ENCODE measurements at places on chromosomes 12 and 14. TPM values are rescaled to one million over a fixed set of nuclear protein-coding genes. Genes with fewer than 3 reads are reported as not detected.

DNA sequence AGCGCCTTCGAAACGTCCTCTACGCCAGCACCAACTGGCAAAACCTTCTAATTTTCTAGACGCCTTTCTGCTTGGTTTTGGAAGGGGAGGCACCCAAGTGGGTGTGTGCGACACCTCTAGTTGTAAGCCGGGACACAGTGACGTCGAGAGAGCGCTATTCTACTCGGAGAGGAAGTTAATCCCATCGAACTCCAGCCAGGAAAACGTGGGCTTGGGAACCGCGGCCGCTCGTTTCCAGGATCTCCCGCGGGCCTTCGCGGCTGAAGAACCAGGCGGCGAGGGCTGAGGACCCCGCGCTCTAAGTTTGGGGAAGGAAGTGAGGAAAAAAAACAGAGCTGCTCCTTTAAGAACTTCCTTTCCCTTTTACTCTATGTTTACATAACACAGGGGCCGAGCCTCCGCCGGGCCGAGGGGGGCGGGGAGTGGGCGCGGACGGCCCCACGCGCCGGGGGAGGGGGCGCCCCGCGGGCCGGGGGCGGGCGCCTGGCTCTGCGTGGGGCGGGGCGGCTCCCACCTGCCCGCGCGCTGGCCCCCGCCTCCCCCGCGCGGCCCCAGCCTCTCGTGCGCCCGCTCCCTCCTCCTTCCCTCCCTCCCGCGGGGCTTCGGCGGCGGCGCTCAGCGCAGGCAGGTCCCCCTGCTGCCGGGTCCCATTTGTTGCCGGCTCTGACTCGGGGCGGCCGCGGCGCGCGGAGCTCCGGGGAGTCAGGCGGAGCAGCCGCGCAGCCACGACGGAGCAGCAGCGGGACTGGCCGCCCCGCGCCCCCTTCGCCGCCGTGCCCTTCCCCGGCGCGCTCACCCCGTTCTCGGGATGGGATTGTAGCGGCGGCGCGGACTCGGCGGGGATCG lies at the start of gene PELI2:
PELI2 (plus strand) TSS at position 647 of the 846 bp plus-strand sequence. CDS start 250 bp downstream, outside the sequence.
- peak; percentile 91 for DNase-seq

GRCh38 chr14:92471919-92472318 lies 41.7 kb upstream of the RIN3 start:
- no peak for DNase-seq

GRCh38 chr14:96746101-96746500 lies 51.1 kb upstream of the VRK1 start:
- no peak for DNase-seq

GRCh38 chr14:88044444-88044758 lies 39.5 kb downstream of the GPR65 start:
- no peak for DNase-seq

GRCh38 chr12:2484141-2484776 lies 310.5 kb upstream of the FKBP4 start:
- no peak for DNase-seq

GRCh38 chr14:77181603-77182437 lies at the start of gene TMEM63C:
TSS of gene TMEM63C (plus strand) at chr14:77181798. CDS start at chr14:77218814, 37,016 bp downstream.
- DNase-seq, result peak; percentile 20

- peak; percentile 28 for DNase-seq
Observed at GRCh38 chr12:66210840-66211239, 21.8 kb downstream of the IRAK3 start.

GRCh38 chr14:74519316-74520074 lies 25.9 kb downstream of the ISCA2 start:
- DNase-seq, result no peak

- peak; percentile 53 for DNase-seq
Observed at GRCh38 chr12:8780389-8780788, 42.0 kb upstream of the A2ML1 start.

GRCh38 chr12:47087088-47087688 lies 7.4 kb upstream of the AMIGO2 start:
- no peak for DNase-seq

DNA sequence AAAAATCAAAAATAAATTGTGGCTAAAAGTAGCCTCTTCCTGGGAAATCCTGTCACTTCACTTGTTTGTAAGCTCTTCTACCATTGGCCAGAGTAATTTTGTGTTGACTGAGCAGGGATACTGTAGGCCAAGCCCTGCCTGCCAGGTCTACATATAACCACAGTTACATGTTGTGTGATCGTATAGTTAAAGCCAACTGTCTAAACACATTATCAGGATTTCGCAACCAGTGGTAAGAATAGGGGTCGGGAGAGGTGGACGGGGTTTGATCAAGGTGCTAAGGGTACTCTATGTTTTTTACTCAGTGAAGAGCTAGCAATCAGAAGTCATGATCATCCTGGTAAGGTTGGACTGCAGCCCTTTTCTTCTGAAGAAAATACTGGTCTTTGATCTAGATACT lies 13.4 kb downstream of the ANKRD13A start:
- DNase-seq, result no peak

- DNase-seq, result no peak
Observed at GRCh38 chr12:39393179-39393578, 49.7 kb downstream of the KIF21A start.

- peak; percentile 57 for DNase-seq
Observed at GRCh38 chr14:97960436-97960835, 1163.3 kb downstream of the VRK1 start.

DNA sequence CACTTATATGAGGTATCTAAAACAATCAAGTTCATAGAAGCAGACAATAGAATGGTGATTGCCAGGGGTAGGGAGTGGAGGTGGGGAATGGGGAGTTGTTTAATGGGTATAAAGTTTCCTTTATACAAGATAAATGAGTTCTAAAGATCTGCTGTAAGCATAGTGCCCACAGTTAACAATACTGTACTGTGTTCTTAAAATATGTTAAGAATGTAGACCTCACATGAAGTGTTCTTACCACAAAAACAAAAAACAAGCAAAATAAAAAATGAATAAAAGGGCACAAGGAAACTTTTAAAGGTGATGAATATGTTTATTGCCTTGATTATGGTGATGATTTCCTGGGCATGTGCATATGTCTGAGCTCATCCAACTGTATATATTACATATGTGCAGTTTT lies 211.8 kb downstream of the MSRB3 start:
- DNase-seq, result no peak

- no peak for DNase-seq
Observed at GRCh38 chr12:27220055-27220987, 23.8 kb upstream of the STK38L start.

GRCh38 chr14:35741345-35742031 lies 67.6 kb downstream of the RALGAPA1 start:
- DNase-seq, result no peak

GRCh38 chr12:124699909-124700308 lies 132.5 kb upstream of the NCOR2 start:
- no peak for DNase-seq

DNA sequence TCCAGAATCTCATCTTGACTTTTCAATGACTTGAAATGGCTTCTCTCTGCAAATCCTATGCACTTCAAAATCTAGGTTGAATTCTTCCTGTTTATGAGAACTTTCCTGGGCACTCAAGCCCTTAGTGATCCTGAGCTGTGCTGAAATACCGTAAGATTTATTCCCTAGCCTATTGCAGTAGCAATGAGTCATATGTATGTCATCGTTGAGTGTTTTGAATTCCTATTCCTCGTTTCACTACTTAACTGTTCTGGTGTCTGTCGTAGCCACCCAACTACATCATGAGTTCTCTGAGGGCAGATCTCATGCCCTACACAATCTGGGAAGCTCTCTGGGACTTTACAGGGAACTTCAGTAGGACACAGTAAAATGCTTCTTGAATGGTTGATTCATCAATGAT lies 190.8 kb upstream of the TMEM132C start:
- DNase-seq, result no peak

DNA sequence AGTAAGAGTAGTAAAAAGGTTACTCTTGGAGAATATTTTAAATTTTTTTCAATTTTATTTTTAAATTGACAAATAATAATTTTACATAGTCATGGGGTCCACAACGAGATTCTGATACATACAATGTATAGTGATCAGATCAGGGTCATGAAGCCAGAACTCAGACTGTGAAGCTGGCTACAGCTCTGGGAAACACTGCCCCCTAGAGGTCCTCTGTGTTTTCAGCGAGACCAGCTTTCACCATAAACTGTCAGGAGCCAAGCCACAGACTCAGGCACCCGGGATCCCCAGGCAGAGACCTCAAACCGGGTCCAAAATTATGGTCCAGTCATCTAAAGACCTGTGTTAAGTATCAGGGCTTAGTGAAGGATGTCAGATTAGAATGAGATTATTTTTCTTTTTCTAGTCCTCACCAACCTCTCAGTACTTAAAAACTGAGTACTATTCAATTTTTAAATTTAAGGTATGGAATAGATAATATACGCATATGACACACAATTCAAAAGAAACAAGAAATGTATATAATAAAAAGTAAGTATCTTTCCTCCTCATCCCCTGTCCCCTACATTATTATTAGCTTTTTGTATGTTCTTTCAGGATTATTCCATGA lies 397.1 kb downstream of the MDGA2 start:
- DNase-seq, result peak; percentile 37

- no peak for DNase-seq
Observed at GRCh38 chr12:132674561-132674960, 12.6 kb downstream of the POLE start.

- no peak for DNase-seq
Observed at GRCh38 chr14:55427439-55427838, 13.0 kb downstream of the TBPL2 start.

DNA sequence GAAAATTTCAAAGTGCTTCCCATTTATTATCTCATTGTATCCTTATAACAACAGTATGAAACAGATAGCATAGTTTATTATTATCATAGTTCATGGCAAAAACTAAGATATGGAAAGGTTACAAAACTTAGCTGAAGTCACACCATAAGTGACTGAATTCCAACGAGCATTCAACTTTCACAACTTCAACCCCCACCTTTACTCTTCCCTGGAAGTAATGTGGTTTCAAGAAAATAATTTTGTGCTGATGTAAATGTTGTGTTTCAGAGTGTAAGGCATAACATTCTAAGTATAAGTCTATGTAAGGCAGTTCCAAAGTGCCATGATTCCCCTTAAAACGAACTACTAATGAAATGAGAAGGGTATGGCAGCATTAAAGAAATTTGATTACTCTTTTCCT lies 454.5 kb downstream of the BCAT1 start:
- DNase-seq, result no peak

- DNase-seq, result no peak
Observed at GRCh38 chr12:124143726-124144125, 151.2 kb upstream of the RFLNA start.

GRCh38 chr12:46777587-46777986 lies 48.2 kb downstream of the SLC38A4 start:
- no peak for DNase-seq

DNA sequence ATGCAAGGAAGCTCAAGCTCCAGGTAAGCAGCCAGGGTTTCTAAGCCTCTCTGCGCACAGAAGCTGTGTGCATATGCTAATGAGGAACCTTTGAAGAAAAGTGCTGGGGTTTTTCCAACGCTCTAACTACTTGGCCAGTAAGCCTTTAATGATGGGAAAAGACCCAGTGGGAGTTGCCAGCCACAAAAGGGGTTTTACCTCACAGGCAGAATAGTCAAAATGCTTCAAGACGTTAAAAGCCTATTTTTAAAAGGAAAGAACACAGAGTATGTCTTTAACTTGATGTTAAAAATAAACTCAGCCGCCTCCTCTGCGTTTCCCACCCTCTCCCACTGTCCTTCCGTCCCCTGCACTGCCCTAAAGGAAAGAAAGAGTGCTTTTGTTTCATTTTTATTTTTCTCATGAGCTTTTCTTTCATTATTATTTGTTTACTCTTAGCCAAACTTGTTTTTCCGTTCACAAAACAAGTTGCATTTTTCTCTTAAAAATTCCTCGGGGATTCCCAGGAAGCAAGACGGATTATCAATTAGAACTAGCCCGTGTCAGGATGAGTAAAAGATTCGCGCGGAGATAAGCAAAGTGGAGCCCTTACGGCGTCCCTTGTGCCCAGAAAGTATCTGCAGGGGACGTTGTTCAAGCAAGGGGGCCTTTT lies 209.8 kb upstream of the NUDT4 start:
- peak; percentile 71 for DNase-seq

- DNase-seq, result no peak
Observed at GRCh38 chr12:79422060-79422812, 268.5 kb downstream of the PAWR start.

DNA sequence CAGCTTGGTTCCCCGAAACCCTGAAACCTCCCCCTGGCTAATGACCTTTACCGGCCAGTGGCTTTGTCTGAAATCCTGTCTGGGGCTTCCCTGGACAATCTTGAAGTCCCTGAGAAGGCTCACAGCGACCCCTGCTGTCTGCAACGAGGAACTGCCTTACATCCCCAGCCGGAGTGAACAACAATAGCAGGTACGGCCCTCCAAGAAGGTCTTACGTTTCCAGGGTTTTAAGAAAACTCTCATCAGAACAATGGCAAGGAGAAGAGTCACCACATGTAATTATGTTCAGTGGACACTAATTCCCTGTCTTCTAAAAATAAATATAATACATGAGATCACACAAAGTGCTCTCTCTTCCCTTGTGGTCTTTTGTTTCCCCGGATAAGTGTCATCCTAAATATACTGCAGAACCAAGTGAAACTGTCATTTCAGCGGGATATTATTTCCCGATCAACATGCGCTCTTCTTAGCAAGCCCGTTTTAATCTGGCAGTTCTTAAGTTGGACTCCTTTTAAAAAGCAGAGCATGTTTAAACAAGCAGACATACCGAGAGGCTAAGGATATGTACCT lies 53.3 kb downstream of the RBM19 start:
- peak; percentile 65 for DNase-seq

DNA sequence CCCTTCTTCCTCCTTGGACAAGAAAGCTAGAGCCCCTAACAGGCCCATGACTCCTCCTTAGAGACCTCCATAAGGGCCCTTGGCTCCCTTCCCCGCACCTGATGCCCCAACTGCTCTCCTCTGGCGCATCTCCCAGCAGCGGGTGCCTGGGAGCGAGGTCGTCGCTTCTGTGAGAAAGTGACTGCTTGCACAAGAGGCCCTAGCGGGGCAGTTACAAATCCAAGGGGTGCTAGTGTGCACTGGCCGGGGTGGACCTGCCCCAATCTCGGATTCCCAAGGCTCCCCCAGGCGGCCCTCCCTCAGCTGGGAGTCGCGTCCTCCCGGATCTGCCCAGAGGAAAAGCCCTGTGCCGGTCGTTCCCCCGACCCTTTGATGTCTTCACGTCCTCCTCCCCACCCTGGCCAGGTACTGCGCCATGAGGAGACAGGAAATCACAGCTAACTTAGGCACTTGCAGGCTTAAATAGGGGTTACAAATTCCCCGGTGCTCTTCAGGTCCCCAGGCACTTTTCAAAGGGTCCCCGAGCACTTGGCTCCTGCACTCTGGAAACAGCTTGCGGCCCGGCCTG lies 2.8 kb downstream of the NKX2-8 start:
- no peak for DNase-seq

GRCh38 chr14:102872020-102872419 lies 50.4 kb upstream of the AMN start:
- DNase-seq, result no peak

Gene RASSF8
- polyA plus RNA-seq, result 30.3 TPM

Gene GSG1
- 12.4 TPM for polyA plus RNA-seq

Gene SLC17A8
- polyA plus RNA-seq, result 0.48 TPM

Gene LUM
- 709 TPM for polyA plus RNA-seq

Gene GPRC5A
- polyA plus RNA-seq, result 2.2 TPM

Gene PPM1H
- polyA plus RNA-seq, result 3.3 TPM

Gene TMEM117
- 11.9 TPM for polyA plus RNA-seq

Gene LRP1-AS
- 1.7 TPM for polyA plus RNA-seq

Gene DNAJC22
- polyA plus RNA-seq, result 0.02 TPM

Gene ABCD2
- 0.08 TPM for polyA plus RNA-seq

Gene C14orf93
- 8.8 TPM for polyA plus RNA-seq

Gene CMKLR1
- polyA plus RNA-seq, result 2.9 TPM

Gene KRT75
- not detected for polyA plus RNA-seq

Gene CLEC4D
- not detected for polyA plus RNA-seq

Gene PSME2
- polyA plus RNA-seq, result 96.6 TPM

Gene HSPB8
- polyA plus RNA-seq, result 183 TPM

Gene MYH6
- polyA plus RNA-seq, result 3.8 TPM

Gene PTPN21
- polyA plus RNA-seq, result 42.1 TPM

Gene STYK1
- 0.10 TPM for polyA plus RNA-seq

All from muscle of leg (tissue), 16 donors.